ENCODE measurements at places on chromosomes 2 and 18. TPM values are rescaled to one million over a fixed set of nuclear protein-coding genes. Genes with fewer than 3 reads are reported as not detected.

The UGT1A4 gene
- polyA plus RNA-seq: not detected

The AMER3 gene
- 0.18 TPM for polyA plus RNA-seq

The RND3 gene
- 111 TPM for polyA plus RNA-seq

The SCYGR4 gene
- 0.22 TPM for polyA plus RNA-seq

The SAG gene
- polyA plus RNA-seq: 0.18 TPM

The SLC39A10 gene
- 54.1 TPM for polyA plus RNA-seq

The FSIP2 gene
- polyA plus RNA-seq: 2.0 TPM

The DNAJC5G gene
- polyA plus RNA-seq: 0.37 TPM

The TGFBRAP1 gene
- 13.3 TPM for polyA plus RNA-seq

The SH3RF3 gene
- polyA plus RNA-seq: 8.9 TPM

The FKBP7 gene
- 85.0 TPM for polyA plus RNA-seq

The ANKRD36B gene
- polyA plus RNA-seq: 17.4 TPM

The C2orf72 gene
- 1.6 TPM for polyA plus RNA-seq

Measured in right lung (tissue), 10 donors.